ENCODE measurements at places on chromosomes 4 and X.

GRCh38 chr4:14233126-14233525, 605.6 kb upstream of the BOD1L1 start:
- no peak for DNase-seq

- DNase-seq, result no peak
Observed at GRCh38 chr4:5160668-5161067, 109.4 kb downstream of the STK32B start.

DNA sequence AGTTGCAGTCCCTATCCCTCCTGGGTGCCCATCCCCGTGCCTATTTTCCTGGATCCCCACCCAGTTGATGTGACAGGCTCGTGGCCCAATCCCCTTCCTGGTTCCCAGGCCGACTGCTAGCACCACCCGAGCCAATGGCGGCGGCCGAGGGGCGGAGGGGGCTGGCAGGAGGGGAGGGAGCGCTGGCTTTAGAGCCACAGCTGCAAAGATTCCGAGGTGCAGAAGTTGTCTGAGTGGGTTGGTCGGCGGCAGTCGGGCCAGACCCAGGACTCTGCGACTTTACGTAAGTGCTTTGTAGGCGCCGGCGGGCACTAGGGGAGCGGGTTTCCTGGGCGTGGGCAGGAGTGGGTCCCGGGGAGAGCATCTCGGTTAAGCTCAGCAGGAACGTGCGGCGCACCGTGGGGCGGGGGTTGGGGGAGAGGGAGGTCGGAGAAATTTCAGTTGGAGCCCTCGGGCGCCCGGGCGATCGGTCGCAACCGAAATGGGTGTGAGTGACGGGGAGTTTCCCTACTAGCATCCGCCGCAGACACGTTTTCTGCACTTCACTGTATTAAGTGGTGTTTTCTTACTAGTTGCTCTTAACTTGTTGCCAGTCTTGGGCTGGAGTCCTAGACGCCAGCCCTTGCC, at the start of gene PLS3:
Gene PLS3 (plus strand): TSS at position 197 of the 627 bp plus-strand sequence. CDS start 49,077 bp downstream, outside the sequence.
- DNase-seq, result peak; percentile 88

DNA sequence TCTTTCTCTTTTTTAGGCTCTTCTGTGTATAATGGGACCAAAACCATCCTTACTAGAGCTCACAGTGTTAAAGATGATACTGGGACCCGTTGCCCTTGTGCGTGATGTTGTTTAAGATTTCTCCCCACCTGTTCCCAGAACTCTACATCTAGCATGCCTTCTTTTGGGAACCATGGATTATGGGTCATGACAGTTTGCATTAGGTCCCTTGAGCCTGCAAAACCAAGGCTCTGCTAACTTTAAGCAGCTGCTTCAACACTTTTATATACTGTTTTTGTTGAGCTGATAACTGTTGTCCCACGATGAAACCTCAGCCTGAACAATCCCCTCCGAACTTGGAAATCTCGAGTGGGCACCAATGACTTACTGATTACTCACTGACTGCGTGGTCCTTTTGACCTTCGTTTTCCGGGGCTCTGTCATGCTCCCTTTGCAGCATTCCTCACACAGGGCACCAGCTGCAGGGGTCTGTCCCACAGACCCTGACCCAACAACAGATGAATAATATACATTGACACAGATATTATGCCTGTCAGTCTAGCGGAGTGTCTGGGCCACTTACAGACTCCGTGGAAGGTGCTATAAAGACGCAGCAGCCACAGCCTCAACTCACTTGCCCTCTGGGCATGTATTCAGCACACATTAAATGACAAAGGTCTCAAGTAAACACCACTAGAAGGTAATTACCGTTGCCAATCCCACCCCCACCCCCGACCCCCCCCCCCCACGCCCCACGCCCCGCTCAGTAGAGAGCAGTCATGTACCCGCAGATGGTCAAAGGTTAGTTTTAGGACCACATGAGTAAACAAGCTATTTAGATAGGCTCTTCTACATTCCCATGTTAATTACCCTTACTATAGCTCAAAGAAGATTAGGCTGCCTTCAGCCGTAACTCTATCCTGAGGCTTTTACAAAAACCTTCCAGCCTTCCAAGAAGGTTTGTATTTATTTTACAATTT, 162.0 kb upstream of the WDFY3 start:
- no peak for DNase-seq

- no peak for DNase-seq
Observed at GRCh38 chr4:180542445-180543100, 1700.6 kb upstream of the TENM3 start.

- no peak for DNase-seq
Observed at GRCh38 chr4:74656596-74656995, 137.7 kb downstream of the BTC start.
